ENCODE measurements at places on chromosomes 7 and 10. TPM values are rescaled to one million over a fixed set of nuclear protein-coding genes. Genes with fewer than 3 reads are reported as not detected.

Gene HHEX
- total RNA-seq, result 0.60 TPM

Gene C7orf33
- total RNA-seq, result not detected

Gene PLCE1
- total RNA-seq, result 0.10 TPM

Gene TMEM213
- not detected for total RNA-seq

Gene MOGAT3
- total RNA-seq, result not detected

Gene XRCC2
- 7.9 TPM for total RNA-seq

Gene ITGA8
- total RNA-seq, result 7.6 TPM

Gene EEPD1
- 2.5 TPM for total RNA-seq

Gene SMARCD3
- total RNA-seq, result 13.2 TPM

Gene ELMO1
- 0.29 TPM for total RNA-seq

Gene ZPBP
- total RNA-seq, result not detected

Gene HOXA7
- 19.7 TPM for total RNA-seq

- no peak for DNase-seq
Measured at GRCh38 chr10:129845111-129845753, 118.8 kb downstream of the EBF3 start.

- no peak for DNase-seq
Measured at GRCh38 chr10:132570771-132571649, 33.4 kb downstream of the INPP5A start.

DNA sequence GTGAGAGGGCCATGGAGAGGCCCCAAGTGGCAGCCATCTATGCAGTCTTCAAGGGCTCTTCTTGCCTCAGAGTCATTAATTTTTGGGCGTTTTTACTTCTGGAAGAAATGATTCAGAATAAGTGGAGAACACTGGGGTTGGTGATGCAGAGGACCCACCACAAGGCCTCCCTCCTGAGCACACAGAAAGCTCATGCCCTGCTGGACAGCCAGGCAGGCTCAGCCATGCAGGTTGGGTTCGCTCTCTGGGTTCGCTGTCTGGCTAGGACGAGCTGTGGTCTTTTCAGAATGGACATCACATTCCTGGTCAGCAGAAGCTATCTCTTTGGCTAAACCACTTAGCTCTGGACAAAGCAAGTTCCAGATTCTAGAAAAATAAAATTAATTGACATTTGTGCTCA, 480.8 kb downstream of the RPS24 start:
- DNase-seq, result no peak

GRCh38 chr10:68075550-68076004, 494 bp upstream of the HERC4 start:
- DNase-seq, result no peak

DNA sequence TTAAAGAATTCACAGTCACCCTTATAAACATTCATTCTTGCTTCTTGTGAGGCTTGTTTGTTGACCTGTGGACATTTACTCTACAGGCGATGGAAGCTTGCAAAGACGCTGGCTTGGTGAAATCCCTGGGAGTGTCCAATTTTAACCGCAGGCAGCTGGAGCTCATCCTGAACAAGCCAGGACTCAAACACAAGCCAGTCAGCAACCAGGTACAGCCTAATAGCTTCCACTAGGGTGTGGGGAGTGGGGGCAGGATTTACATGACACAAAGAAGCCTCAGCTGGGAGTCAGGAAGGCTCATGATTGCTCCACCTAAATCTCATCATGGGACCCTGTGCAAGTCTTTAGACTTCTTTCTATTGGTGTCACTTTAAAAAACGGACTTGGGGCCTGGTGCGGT, 29.0 kb downstream of the AKR1D1 start:
- no peak for DNase-seq

- DNase-seq, result no peak
Measured at GRCh38 chr7:38615665-38616064, 15.5 kb downstream of the AMPH start.

GRCh38 chr7:105084581-105084980, 70.6 kb downstream of the KMT2E start:
- DNase-seq, result no peak

- peak; percentile 20 for DNase-seq
Measured at GRCh38 chr10:93711891-93712290, 9.5 kb upstream of the FRA10AC1 start.

DNA sequence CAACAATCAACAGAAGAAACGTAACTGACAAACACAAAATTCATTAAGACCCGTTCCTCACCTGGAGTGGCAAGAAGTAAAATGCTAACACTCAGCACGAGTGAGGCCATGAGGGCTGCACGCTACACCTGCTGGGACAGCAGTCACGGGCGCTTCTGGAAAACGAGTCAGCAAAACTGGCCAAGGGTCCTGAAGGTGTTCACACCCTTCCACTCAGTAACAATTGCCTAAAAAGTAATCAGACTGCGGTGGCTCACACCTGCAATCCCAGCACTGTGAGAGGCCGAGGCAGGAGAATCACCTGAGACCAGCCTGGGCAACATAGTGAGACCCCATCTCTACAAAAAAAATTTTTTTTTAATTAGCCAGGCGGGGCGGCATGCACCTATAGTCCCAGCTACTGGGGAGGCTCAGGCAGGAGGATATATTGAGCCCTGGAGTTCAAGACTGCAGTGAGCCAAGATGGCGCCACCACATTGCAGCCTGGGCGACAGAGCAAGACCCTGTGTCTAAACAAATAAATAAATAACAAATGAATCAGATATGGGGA, 199.1 kb downstream of the MAD1L1 start:
- no peak for DNase-seq

DNA sequence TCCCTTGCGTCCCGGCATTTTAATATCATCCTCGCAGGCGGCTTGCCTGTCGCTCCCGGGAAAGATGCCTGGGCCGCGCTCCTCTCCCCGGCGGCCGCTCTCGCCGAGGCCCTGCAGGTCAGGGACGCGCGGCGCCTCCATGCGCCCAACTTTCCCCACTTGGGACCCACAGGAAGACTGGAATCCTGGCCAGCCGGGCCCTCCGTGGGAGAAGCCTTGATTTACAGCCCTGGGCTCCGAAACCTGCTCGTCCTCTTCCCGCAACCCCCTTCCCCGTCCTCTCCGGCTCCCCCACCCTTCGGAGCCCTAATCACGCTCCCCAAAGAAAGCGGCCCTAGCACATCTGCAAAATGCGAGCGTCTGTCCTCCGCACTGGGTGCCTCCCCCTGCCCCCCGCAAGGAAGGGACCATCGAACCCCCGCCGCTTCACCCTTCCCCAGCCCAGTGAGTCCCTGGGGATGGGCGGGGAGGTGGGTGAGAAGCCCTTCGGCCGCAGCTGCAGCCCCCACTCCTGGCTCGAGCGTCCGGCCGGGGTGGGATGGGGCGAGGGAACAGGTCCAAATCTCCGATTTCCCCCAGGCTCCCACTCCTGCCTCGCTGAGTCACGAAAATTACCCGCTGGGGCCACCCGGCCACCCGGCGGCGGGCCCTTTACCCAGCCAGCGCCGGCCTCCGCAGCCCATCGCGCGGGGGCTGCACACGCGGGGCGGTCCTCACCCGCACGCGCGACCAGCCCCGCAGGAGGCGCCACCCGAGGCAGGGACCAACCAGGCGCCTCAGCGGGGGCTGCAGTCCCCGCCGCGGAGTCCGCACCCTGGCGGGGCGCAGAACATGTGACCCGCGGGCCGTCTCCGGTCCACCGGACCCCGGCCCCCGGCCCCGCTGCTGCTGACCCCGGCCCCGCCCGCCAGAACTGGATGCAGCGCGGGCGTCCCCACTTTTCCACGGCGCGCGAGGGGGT, 695 bp downstream of the HSPA12A start:
- DNase-seq, result no peak

DNA sequence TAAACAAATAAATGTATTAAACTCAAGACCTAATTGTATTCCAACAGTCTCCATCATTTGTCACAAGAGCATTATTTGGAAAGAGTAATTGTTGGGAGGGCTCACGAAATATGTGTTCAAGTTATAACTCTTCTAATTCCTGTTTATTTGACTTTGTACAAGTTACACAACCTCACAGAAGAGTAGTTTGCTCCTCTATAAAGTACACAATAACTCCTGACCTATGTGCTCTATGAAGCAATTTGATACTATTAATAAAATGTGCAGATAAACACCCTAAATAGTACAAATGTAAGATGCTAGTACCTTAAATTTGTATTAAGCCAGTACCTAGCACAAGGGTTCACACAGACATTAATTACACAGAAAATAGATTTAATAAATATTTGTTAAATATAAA, 285.8 kb downstream of the LRRTM3 start:
- no peak for DNase-seq

- DNase-seq, result no peak
Measured at GRCh38 chr10:62027841-62028501, 126.5 kb downstream of the ARID5B start.

Data from RPMI7951 (cell line).